Panc1 (cell line): ENCODE measurements at places on chromosomes 3 and 15.

DNA sequence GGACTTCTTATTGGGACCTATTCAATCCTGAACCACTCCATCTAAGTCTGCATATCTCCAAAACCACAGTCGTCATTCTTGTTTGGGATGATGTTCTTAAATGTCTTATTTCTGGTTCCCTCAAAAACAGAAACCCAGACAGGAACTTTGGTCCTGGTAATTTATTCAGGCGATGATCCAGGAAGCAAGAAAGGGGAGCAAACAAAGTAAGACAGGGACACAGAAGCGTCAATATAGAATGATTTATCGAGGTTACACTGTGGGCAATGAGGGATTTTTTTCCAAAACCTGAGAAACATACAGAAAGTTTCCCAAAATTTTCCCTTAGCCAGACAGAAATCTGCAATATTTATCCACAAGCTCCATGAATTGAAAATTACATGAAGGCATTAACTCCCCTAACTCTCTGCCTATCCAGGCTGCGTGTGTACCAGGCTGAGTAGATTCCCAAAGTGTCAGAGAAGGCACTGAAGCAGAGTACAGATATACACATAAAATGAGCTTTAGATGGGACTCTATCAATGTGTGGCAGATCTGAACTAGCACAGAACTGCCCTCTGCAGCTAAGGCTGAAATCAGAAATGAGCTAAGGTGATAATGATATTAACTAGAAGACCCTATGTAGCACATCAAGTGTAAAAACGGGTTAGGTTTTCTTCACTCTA, 43.2 kb downstream of the TP63 start:
- no peak overlapping the region for H3K27ac ChIP-seq
- no peak overlapping the region for H3K4me3 ChIP-seq

DNA sequence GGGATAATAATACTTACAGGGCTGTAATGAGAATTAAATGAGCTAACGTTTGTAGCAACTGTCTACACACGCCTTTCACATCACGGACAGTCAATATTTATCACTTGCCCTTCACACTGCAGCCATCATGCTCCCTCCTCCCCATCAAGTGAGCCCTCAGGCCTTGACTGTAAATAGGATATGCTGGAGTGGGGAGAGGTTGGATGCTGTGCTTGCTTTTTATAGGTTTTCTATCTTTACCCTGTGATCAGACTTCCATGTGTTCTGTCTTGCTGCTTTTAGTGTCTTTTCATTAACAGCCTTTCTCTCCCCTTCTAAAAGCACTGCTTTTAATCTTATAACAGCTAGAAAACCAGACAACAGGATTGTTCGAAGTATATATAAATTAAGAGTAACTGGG, 12.8 kb upstream of the MAGEF1 start:
- no peak overlapping the region for H3K27ac ChIP-seq
- no peak overlapping the region for H3K4me3 ChIP-seq
- no peaks in the 10 kb centered on the region; the same call in 1 of the 2 replicates for H3K27me3 ChIP-seq
- H3K36me3 ChIP-seq: no peaks in the 10 kb centered on the region

- H3K36me3 ChIP-seq: no peaks in the 10 kb centered on the region
- no peak within 1 kb of the TSS for H3K4me3 ChIP-seq
- no peak for DNase-seq
- no peaks in the 10 kb centered on the region for H3K4me1 ChIP-seq
Measured at GRCh38 chr15:33310481-33311311, at the start of gene RYR3. RYR3 (plus strand) TSS chr15:33310967; CDS start chr15:33311046, 79 bp downstream.

- H3K27me3 ChIP-seq: no peaks in the 10 kb centered on the region
- no peaks in the 10 kb centered on the region for H3K36me3 ChIP-seq
- no peak for DNase-seq
Measured at GRCh38 chr3:9826815-9827573, 16.8 kb downstream of the RPUSD3 start.

- no peaks in the 10 kb centered on the region for H3K4me1 ChIP-seq
- H3K27ac ChIP-seq: no peak overlapping the region
- no peaks in the 10 kb centered on the region for H3K27me3 ChIP-seq
- peaks cover 32% of the 10 kb centered on the region for H3K36me3 ChIP-seq
Measured at GRCh38 chr3:194640829-194641228, 7.6 kb upstream of the TMEM44 start.

DNA sequence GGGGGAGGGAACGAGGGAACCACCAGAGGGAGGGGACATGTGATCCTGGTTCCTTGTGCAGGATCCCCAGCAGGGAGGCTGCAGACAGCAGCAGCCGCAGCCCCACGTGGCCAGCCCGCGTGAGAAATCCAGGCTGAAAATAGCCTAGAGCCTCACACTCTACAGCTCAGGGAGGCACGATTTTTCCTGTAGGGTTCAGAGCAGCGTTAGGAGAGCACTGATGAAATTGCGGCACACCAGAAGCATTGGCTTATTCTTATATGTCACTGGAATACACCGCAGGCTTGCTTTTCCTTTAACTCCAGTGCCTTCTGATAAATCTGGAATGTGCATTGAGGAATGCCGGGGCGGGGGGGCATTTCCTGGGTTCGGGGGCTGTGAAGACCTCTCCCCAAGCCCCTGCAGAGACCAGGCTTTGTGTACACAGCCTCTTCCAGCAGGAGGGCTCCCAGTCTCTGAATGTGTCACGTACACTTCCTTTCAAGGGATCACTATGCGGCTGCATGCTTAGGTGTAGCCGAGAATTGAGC, 193.0 kb downstream of the ATP10A start:
- no peak for DNase-seq
- H3K27ac ChIP-seq: no peak overlapping the region
- no peak overlapping the region for H3K4me3 ChIP-seq
- H3K27me3 ChIP-seq: peaks cover 2% of the 10 kb centered on the region; the same call in 1 of the 2 replicates
- no peaks in the 10 kb centered on the region; the same call in 1 of the 2 replicates for H3K4me1 ChIP-seq
- no peaks in the 10 kb centered on the region for H3K36me3 ChIP-seq

DNA sequence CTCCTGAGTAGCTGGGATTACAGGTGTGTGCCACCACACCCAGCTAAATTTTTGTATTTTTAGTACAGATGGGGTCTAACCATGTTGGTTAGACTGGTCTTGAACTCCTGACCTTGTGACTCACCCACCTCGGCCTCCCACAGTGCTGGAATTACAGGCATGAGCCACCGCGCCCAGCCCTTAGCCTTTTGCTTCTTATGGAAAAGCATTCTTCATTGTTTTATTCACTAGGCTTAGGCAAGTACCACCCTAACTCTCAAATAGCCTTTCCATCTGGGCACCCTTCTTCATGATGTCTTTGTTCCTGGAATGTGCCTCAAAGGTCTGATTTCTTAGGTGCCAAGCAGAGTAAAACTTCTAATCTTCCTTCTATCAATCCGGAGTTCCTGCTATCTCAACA, 641.8 kb downstream of the FHIT start:
- H3K36me3 ChIP-seq: no peaks in the 10 kb centered on the region
- no peaks in the 10 kb centered on the region for H3K27me3 ChIP-seq
- no peaks in the 10 kb centered on the region for H3K4me1 ChIP-seq

- H3K36me3 ChIP-seq: no peaks in the 10 kb centered on the region
- H3K4me1 ChIP-seq: no peaks in the 10 kb centered on the region
Measured at GRCh38 chr3:45198264-45199260, 27.5 kb downstream of the TMEM158 start.

DNA sequence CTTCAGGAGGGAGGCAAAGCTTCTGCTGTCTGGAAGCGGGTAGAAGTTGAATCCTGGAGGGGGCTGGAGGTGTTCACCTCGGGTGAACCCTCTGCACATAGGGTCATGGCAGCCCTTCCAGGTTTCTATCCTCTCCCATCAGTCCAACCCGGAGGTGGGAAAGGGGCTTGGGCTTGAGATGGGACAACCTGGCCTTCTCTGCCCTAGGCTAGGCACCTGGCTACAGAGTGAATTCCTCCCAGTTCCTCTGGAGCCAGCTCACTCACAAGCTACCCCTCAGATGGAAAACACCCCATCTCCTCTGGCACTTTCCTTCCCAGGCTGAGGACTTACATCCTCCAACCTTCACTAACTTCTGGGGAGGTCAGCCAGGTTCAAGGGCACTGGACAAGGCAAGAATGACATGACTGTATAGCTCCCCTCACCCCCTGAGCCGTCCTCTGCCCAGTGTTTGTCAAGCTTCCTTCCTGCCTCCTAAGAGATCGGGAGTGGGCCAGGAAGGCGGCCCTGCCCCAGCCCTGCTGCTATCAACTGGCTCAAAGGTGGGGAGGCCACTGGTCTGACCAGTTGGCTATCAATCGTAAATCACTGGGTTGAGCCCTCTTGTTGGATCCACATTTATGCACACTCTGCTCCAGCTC, 45.8 kb downstream of the KLF15 start:
- no peaks in the 10 kb centered on the region for H3K27me3 ChIP-seq
- H3K4me1 ChIP-seq: no peaks in the 10 kb centered on the region
- DNase-seq: no peak
- H3K27ac ChIP-seq: no peak overlapping the region
- H3K36me3 ChIP-seq: no peaks in the 10 kb centered on the region

GRCh38 chr15:58074452-58074851, 8.9 kb upstream of the ALDH1A2 start:
- peaks cover 19% of the 10 kb centered on the region for H3K27me3 ChIP-seq
- no peak for DNase-seq
- H3K36me3 ChIP-seq: no peaks in the 10 kb centered on the region
- H3K4me1 ChIP-seq: no peaks in the 10 kb centered on the region
- no peak overlapping the region for H3K4me3 ChIP-seq
- no peak overlapping the region for H3K27ac ChIP-seq

DNA sequence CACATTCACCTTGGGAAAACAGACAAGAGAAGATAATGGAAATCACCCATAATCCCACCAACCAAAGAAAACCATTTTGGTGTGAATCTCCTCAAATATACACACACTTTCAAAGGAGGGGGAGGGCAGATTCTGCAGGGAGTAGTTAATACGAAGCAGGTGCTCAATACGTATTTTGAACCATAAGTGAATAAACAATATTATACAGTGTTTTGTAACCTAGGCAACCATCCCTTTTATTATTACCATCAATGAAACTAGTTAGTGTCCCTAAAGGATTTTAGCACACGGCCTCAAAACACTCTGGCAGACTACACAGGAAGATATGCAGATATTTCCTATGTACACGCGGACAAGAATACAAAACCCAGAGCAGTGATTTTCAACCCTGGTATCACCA, 6.1 kb downstream of the OSBPL10 start:
- no peak for DNase-seq
- H3K36me3 ChIP-seq: no peaks in the 10 kb centered on the region
- no peak overlapping the region for H3K4me3 ChIP-seq
- H3K4me1 ChIP-seq: peaks cover 74% of the 10 kb centered on the region

- H3K27me3 ChIP-seq: no peaks in the 10 kb centered on the region
- H3K4me3 ChIP-seq: no peak overlapping the region
- no peaks in the 10 kb centered on the region for H3K36me3 ChIP-seq
- H3K27ac ChIP-seq: no peak overlapping the region
- DNase-seq: no peak
Measured at GRCh38 chr3:74301056-74301455, 313.4 kb downstream of the CNTN3 start.

GRCh38 chr15:60385620-60386552, 11.9 kb downstream of the ANXA2 start:
- peaks cover 40% of the 10 kb centered on the region for H3K36me3 ChIP-seq
- H3K4me3 ChIP-seq: no peak overlapping the region
- no peaks in the 10 kb centered on the region for H3K27me3 ChIP-seq
- DNase-seq: no peak

DNA sequence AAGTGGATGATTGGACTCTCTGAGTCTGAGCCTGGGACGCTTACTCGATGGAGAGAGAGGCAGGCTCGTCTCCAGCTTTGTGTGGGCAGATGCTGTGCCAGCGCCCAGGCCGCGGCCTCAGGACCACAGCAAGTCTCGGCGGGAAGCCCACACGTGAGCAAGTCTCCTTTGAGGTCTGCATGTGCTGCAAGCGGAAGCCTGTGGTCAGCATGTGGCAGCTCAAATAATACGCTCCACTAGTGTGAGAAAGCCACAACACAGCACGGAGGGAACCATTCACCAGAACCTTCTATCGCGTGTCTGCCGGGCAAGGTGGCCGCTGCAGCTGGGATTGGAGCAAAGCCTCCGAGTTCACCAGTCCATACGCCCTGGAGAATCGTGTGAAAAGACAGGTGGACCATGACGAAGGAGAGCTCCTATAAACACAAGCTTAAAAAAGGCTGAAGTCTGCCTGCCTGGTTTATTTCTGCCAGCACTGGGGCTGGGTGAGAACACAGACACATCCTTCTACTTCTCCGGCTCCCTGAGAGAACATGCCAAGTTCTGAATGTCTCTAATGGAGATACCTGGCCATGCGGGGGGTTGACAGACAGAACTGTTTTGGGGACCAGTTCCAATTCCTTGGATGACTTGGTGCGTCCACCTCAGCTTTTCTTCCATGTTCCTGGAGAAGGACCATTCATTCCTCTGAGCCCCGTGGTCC, 82.0 kb upstream of the LRIG1 start:
- DNase-seq: no peak
- H3K4me1 ChIP-seq: no peaks in the 10 kb centered on the region
- H3K4me3 ChIP-seq: no peak overlapping the region
- no peaks in the 10 kb centered on the region for H3K27me3 ChIP-seq
- H3K27ac ChIP-seq: no peak overlapping the region

- no peak overlapping the region for H3K4me3 ChIP-seq
- no peaks in the 10 kb centered on the region for H3K4me1 ChIP-seq
- H3K27ac ChIP-seq: no peak overlapping the region
- DNase-seq: no peak
- no peaks in the 10 kb centered on the region for H3K36me3 ChIP-seq
Measured at GRCh38 chr3:13294442-13295351, 125.4 kb downstream of the NUP210 start.

DNA sequence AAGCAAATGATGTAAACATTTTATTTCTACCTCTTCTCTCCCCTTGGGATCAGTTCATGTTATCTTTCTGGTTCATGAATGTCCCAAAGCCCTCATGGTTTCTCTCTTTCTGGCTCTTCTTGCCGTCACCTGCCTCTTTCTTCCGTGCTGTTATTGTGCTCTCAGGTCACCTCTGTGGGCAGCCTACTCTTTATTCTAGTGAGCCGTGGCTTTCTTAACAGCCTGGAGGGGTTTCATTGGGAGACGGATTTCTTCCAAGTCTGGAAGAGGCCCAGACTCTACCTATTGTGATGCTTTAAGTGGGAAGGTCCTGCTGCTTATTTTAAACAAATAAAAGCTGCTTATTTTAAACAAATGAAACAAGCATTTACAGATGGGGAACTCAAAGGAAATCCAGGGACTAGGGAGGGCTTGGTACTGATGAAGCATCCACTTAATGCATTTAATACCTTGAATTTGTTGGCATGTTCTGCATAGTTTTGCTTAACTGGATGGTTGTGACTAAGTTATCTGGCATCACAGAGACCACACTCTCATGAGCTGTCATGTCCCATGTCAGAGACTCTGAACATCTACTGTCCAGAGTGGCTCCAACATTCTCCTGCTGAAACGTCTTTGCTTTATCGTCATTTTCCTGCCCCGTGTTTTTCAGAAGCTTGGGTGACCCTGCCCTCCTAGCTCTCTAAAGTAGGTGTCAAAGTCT, 443.3 kb downstream of the GABRG3 start:
- no peaks in the 10 kb centered on the region for H3K27me3 ChIP-seq
- H3K4me3 ChIP-seq: no peak overlapping the region
- DNase-seq: no peak
- H3K27ac ChIP-seq: no peak overlapping the region
